ENCODE measurements at places on chromosomes 16 and 17. TPM values are rescaled to one million over a fixed set of nuclear protein-coding genes. Genes with fewer than 3 reads are reported as not detected.
A peak's percentile ranks its signal among the peaks of the same experiment; 100 is the strongest.

Gene CRHR1
- total RNA-seq, result 0.17 TPM

Gene SEPTIN12
- total RNA-seq, result not detected

Gene ARHGAP23
- total RNA-seq, result 114 TPM

Gene GPS1
- 112 TPM for total RNA-seq

Gene MAP3K14
- 10.4 TPM for total RNA-seq

Gene TOX3
- 14.7 TPM for total RNA-seq

Gene RAB37
- total RNA-seq, result 3.4 TPM

DNA sequence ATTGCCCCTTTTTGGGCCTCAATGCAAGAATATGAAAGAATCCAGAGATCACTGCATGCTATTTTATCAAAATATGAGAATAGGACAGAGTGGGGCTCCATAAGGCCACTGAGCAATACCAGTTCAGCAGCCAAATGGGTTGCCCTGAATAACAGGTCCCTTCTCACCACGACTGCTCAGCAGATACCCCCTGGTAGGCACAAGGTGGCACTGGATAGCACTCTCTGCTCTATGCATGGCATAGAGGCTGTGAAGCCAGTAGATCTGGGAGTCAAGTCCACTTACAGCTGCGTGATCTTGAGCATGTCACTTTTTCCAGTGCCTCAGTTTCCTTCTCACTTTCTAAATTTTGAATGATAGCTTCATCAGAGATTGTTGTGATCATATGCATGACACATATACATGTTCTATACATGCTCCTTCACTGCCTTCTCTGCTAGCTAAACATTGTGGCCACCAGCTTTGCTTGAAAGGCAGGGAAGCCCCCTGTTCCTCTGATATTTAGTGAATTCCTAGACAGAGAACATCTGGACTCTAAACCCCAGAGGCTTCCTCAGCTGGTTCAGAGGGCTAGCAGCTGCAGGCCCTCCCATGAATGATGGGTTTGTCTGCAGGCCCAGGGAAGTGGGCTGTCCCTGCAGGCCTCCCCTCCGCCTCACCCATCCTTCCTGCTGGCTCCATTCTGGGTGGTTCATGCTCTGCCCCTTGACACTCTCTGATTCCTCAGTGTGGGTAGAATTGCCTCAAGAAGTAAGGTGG is 84.9 kb upstream of the ASIC2 start:
- DNase-seq, result no peak

- peak; percentile 80 for DNase-seq
These were observed 707 bp downstream of the NUFIP2 start for GRCh38 chr17:29292992-29293889.

DNA sequence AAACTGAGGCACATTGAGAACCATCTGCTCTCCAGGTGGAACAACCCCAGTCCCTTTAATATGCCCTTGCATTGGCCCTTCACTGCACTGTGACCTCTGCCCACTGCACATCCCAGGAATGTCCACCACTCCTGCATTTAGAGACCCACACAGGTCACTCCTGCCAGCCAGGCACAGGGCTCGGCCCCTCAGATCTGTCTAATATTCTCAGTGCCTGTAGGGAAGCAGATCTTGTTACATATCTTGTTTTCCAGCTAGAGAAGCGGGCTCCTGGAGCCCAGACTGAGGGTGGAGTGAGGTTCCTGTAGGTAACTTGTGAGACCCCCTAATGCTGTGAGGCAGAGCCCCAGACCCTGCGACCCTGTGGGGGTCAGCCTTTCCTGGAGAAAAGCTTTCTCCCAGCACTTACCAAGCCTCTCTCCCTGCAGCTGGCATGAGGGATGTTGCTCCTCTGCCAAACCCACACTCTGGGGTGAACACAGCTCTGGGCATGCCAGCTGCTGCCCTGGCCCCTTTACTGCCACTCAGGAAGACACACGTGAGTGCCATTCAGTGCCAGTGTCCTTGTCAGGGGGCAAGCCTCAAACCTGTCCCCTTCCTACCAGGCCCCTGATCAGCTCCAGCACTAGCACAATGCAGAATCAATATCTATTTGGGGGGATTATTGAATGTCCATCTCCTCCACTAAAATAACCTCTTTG is 40.3 kb upstream of the CRHR1 start:
- no peak for DNase-seq

DNA sequence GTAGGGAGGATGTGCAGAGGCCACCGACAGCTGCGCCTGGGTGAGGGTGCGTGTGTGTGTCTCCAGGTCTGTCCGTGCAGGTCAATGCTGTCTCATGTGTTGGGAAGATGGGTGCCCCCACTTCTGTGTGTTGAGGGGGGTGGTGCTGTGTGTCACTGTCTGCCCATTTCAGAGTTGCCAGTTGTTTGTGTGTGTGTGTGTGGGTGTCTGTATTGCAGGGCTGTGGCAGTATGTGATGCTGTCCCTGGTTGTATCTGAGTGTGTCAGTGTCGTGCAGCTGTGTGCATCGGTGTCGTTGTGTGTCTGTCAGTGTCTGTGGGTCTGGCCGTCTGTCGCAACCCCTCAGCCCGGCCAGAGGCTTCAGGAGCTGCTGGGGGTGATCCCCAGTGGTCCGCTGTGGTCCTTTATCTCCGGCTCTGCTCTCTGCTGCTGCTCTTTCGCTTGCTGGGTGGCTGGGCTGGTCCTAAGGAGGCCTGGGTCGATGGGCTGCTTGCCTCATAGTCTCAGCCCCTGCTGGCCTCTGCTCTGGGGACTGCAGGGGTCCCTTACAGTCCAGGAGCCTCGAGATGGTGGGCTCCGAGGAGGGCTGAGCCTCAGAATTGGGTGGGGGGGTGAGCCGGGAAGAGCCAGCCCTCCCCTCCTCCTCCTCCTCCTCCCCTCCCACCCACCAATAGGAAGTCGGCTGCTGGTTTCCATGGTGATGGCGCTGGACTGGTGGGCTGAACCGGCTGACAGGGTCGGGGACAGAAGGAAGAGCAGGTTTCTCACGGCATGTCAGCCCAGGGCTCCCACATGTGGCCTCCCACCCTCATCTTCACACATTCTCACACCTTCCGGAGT is at the start of gene TSPOAP1:
Gene TSPOAP1, minus strand, starts transcription at position 601 of the 840 bp plus-strand sequence. CDS start 875 bp downstream, outside the sequence.
- no peak for DNase-seq

GRCh38 chr16:15749371-15749770 is 99.3 kb downstream of the NDE1 start:
- no peak for DNase-seq

GRCh38 chr17:34401165-34401564 is 38.1 kb upstream of the CCL1 start:
- DNase-seq, result no peak
